ENCODE measurements at places on chromosomes 5 and 9.

GRCh38 chr9:13278368-13279246 lies 885 bp downstream of the MPDZ start:
- peak; percentile 72 for DNase-seq

DNA sequence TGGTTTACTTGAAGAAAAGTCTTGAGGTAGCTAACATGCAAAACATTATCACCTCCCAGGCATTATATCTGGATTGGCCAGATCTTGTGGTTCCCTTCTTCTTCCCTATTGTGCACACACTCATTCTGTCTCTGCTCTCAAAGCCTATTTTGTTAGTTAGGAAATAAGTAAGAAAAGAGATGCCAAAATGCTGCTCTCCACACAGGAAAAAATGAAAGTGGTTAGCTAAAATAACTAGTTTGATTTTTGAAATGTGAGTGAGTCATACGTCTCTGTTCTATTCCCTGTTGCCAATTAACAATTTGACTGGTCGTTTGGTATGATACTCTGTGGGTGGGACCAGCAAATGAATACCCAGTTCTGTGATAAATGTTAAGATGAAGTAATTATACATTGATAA lies 28.1 kb downstream of the LMNB1 start:
- peak; percentile 72 for DNase-seq

- DNase-seq: peak; percentile 65
These were observed 99.9 kb downstream of the GTF3C4 start for GRCh38 chr9:132769906-132770769.

- no peak for DNase-seq
These were observed 1209.3 kb upstream of the CDH6 start for GRCh38 chr5:29984156-29984540.

- DNase-seq: no peak
These were observed 6.9 kb upstream of the UBAC1 start for GRCh38 chr9:135968083-135968476.

- peak; percentile 10 for DNase-seq
These were observed 15.6 kb downstream of the NDUFAF2 start for GRCh38 chr5:60960591-60960990.

GRCh38 chr5:135568246-135568645 lies 10.5 kb downstream of the CXCL14 start:
- DNase-seq: no peak

DNA sequence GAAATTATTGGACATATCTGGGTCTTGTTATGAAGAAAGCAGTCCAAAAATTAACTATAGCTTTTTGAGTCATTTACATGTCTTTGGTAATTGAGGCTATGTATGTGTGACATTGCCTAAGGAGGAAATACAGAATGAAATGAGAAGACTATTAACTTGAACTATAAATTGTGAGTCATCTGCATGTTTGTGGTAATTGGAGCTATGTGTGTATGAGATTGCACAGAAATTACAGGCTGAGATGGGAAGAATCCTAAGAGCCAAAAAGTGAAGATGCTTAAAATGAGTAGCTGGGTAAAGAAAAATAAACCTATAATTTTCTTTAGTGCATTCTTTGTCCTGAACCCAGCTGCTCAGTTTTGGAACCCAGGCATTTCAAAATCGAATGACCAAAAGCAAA lies 747.6 kb upstream of the EDIL3 start:
- peak; percentile 30 for DNase-seq

GRCh38 chr5:83925321-83925954 lies 204.8 kb upstream of the HAPLN1 start:
- DNase-seq: peak; percentile 22

- DNase-seq: no peak
These were observed 20.0 kb upstream of the CREBRF start for GRCh38 chr5:173035904-173036707.

- DNase-seq: no peak
These were observed 801 bp upstream of the PRSS3 start for GRCh38 chr9:33794560-33794959.

- DNase-seq: no peak
These were observed 967 bp downstream of the NEURL1B start for GRCh38 chr5:172642051-172642409.

- DNase-seq: no peak
These were observed 293.6 kb downstream of the FER start for GRCh38 chr5:109041317-109041716.

- DNase-seq: no peak
These were observed 12.1 kb upstream of the HAUS6 start for GRCh38 chr9:19114680-19115270.
